Mesenchymal stem cell (in vitro differentiated cells and primary cell): ENCODE measurements at places on chromosomes 3 and 15.

DNA sequence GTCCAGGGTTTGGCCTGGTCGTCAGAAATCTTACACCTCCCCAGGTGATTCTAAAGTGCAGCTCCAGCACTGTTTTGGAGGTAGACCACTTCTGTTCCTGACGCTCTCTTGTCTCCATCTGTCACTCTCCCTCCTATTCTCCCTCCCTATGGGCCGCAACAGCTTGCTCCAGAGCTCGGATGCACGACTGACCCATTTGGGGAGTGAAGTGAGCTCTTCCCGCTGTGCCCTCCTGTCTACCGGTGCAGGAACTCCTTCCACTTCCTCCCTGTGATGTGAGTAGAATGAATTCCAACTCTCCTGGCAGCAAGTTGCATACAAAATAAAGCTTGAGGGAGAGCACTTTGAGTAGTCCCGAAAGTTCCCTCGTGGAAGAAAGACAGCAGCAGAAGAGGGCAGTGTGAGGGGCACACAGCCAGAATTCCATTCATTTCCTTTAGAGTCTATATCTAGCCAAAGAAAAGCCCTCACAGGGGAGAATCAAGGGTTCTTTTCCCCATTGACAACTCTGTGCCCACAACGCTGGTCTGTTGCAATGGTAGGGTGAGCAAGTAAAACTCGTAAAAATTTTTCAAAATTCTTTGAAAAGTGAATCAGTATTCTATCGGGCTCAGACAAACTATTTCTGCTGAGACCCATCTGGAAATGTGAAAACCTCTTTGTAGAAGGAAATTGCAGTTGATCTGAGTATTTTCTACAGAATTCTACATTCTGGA, 39.9 kb upstream of the BDH1 start:
- no peak for DNase-seq

DNA sequence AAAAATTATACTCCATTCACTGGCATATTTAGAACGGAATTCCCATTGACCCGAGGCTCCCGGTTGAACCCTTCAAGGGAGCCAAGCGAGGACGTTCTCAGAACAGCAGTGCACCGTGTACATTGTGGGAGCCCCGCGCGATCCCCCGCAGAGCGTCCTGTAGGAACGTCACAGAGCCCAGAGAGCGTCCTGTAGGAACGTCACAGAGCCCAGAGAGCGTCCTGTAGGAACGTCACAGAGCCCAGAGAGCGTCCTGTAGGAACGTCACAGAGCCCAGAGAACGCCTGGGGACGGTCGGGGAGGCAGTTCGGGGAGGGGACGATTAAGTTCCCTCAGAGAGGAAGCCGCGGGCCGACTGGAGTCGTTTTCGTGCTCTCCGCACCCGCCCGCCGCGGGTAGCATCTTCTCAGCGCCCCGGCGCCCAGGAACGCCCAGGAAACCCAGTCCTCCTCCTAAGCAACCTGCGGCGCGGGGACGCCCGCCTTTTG, 506 bp upstream of the ATP1B3 start:
- DNase-seq = peak; percentile 84

GRCh38 chr3:122668930-122669730, 11.5 kb upstream of the PARP14 start:
- peak; percentile 53 for DNase-seq

DNA sequence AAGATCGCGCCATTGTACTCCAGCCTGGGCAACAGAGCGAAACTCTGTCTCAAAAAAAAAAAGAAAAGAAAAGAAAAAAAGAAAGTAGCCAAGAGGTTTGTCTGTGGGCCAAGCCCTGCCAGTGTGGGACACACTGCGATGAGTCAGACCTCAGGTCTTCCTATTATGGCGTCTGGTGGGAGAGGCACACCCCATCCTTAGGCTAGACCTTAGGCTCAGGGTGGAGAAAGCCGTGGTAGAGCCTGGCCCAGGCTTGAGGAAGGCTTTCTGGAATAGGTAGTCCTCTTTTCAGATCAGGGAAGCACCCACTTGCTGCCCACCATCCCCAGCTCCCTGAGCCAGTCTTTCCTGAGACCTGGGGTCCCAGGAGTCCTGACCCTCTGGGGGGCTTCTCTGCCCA, 6.0 kb downstream of the HEMK1 start:
- no peak for DNase-seq

GRCh38 chr15:67915461-67916374, 75.9 kb upstream of the RNU6-1 start:
- DNase-seq = peak; percentile 45

DNA sequence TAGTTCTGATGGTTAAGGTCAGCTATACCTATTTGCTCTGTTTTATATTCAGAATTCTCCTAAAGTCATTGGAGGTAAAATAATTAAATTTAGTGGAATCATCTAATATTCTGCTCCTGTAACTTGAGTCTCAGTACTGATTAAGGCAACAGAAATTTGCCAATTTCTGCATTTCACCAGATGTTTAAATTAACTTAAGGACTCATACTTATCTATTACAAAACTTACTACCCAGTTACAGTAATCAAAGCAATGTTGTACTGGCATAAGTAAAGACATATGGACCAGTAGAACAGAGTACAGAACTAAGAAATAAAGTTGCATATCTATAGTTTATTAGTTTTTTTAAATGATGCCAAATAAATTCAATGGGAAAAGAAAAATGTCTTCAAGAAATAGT, 1043.8 kb downstream of the OTOL1 start:
- no peak for DNase-seq

GRCh38 chr15:89775815-89776214, 317 bp upstream of the MESP2 start:
- DNase-seq = no peak

- DNase-seq = no peak
Measured at GRCh38 chr15:76299786-76300185, 11.5 kb downstream of the ETFA start.
